Right cardiac atrium (tissue), 5 donors: ENCODE measurements at places on chromosomes 2 and 18. TPM values are rescaled to one million over a fixed set of nuclear protein-coding genes. Genes with fewer than 3 reads are reported as not detected.

LYG1 gene
- 0.65 TPM for total RNA-seq

ARHGAP28 gene
- 6.1 TPM for total RNA-seq

ACAA2 gene
- total RNA-seq = 145 TPM

TEKT4 gene
- 0.37 TPM for total RNA-seq

GALR1 gene
- total RNA-seq = not detected

EVX2 gene
- not detected for total RNA-seq

L3MBTL4 gene
- total RNA-seq = 31.4 TPM

ABCB11 gene
- 0.47 TPM for total RNA-seq

IL18R1 gene
- total RNA-seq = 2.7 TPM

DNA sequence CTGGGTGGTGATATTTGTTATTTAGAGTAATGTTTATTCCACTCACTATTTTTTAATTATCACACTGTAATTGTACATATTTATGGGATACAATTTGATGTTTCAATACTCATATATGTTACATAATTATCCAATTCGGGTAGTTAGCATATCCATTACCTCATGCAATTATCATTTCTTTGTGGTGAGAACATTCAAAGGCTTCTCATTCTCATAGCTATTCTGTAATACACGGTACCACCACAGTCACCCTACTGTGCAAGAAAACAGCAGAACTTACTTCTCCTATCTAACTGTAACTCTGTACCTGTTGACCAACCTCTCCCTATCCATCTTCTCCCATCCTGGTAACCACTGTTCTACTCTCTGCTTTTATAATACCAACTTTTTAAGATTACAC, 4.6 kb downstream of the TBC1D8 start:
- no peak for DNase-seq

GRCh38 chr18:13914756-13915155, 580 bp downstream of the MC2R start:
- no peak for DNase-seq

- no peak for DNase-seq
Measured at GRCh38 chr2:53913721-53914120, 54.0 kb upstream of the GPR75 start.

DNA sequence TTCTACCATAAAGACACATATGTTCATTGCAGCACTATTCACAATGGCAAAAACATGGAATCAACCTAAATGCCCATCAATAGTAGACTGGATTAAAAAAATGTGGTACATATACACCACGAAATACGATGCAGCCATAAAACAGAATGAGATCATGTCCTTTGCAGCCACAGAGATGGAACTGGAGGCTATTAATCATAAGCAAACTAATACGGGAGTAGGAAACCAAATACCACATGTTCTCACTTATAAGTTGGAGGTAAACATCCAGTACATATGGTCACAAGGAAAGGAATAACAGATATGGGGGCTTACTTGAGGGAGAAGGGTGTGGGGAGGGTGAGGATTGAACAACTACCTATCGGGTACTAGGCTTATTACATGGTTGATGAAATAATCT, 7.7 kb downstream of the HMSD start:
- no peak for DNase-seq

GRCh38 chr2:208352644-208353567, 53.7 kb upstream of the PTH2R start:
- no peak for DNase-seq

GRCh38 chr2:216636551-216637450, 3.6 kb downstream of the IGFBP2 start:
- peak; percentile 46 for DNase-seq

- DNase-seq = no peak
Measured at GRCh38 chr2:72153026-72153791, 5.5 kb upstream of the CYP26B1 start.

DNA sequence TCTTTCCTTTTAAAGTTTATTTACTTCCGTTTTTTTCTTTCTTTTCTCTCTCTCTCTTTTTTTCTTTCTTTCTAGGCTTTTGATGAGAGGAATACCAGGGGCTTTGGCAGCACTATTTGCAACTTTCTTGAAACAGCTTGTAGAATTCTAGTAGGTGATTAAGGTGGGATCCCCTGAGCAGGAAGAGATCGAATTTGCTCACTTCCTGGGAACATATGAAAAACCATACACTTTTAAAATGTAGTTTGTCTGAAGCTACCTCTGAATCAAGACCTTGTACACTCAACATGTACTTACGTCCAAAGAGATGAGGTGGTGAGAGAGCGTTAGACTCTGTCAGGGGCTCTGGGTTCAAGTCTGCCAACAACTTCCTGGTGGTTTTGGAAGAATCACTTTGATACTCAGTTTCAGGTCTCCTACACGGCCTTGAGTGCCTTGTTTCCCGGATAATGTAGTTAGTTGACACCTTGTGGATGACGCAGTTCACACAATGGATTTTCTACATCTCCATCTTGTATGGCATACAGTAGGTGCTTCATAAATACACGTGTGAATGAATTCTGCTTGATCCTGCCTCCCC, 229.1 kb downstream of the MYCN start:
- DNase-seq = no peak

- no peak for DNase-seq
Measured at GRCh38 chr2:189312643-189313042, 128.6 kb upstream of the WDR75 start.

GRCh38 chr18:58501066-58501896, 127.6 kb downstream of the ALPK2 start:
- DNase-seq = no peak

GRCh38 chr2:102101849-102102635, 40.5 kb upstream of the IL1R1 start:
- DNase-seq = no peak

GRCh38 chr18:29096079-29096770, 919.3 kb upstream of the CDH2 start:
- DNase-seq = no peak

- peak; percentile 87 for DNase-seq
Measured at GRCh38 chr2:102187496-102188150, 800 bp downstream of the IL1RL2 start.

GRCh38 chr2:28484835-28485234, 11.0 kb upstream of the PLB1 start:
- DNase-seq = no peak

DNA sequence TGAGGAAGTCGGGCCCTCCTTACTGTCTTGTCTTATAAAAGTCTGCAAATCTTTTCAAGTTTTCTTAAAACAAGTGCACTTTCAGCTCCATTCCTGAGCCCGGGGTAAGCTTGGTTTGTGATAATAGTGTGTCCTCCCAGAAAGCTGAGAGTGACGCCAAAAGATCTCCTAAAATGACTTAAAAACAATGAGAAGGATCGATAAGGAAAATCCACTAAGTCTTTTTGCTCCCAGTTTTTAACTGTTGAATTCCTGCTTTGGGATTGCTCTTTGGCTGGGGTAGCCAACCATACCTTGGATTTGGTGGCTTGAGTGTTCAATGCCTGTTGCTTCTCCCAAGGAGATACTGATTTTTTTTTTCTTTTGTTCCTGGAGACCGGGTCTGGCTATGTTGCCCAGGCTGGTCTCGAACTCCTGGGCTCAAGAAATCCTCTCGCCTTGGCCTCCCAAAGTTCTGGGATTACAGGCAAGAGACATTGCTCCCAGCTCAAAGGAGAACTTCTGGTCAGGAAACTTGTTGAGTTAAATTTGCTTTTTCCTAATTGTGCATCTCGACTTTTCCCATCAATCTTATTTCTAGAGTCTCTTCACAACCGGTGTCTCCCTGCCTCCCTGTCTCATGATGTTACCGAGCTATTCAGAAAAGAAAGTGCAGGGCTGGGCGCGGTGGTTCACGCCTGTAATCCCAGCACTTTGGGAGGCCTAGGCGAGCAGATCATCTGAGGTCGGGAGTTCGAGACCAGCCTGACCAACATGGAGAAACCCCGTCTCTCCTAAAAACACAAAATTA, 3.0 kb downstream of the TGIF1 start:
- DNase-seq = no peak

DNA sequence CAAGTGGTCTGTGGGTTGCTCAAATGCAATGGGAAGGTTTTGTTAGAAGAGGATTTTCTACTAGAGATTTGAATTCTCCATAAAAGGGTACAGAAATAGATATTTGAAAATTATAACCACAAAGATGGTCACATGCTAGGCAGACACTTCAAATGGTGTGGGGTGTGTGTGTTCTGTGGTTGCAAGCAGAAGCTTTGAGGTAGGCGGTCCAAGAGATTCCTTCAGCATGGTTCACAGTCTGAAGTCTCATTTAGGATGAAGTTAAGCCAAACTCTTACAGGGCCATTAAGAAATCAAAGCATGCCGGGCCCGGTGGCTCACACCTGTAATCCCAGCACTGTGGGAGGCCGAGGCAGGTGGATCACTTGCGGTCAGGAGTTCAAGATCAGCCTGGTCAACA, 38.3 kb upstream of the RMDN2 start:
- no peak for DNase-seq

GRCh38 chr2:144377914-144378313, 142.0 kb downstream of the ZEB2 start:
- DNase-seq = no peak

- DNase-seq = no peak
Measured at GRCh38 chr2:145226901-145227300, 707.0 kb upstream of the ZEB2 start.

DNA sequence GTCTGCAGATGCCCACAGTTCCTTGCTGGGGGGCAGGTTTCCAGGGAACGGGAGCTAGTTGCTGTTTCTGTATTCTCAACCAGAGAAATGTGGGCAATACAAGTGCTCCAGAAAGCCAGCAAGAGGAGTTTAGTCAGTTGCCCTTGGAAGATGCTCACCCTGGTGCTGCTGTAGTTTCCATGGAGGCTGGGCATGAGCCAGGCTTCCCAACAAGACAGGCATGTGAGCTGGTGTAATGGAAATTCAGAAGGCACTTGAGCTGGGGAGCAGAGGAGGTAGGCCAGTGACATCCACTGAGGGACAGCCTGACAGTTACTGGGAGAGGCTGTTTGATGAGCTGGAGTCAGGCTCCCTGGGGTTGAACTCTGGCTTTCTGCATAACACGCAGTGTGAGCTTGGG, 7.7 kb downstream of the HK2 start:
- DNase-seq = no peak

- no peak for DNase-seq
Measured at GRCh38 chr18:54032412-54032811, 192.1 kb downstream of the MBD2 start.
